ENCODE measurements at places on chromosomes 1 and 21.

DNA sequence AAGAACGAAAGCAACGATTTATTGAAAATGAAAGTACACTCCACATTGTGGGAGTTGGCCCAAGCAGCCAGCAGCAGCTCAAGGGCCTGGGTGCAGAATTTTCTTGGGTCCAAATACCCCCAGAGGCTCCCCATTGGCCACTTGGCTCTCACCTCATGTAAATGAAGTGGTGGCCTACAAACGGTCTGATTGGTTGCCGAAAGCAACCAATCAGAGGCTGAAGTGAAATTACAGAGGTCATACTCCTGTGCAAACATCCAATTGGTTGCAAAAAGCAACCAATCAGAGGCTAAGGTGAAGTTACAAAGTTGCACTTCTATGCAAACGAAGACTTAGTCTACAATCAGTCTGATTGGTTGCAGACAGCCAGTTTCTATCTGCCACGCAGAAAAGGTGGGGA, 31.9 kb downstream of the FAM163A start:
- peaks cover 24% of the 10 kb centered on the region for H3K27me3 ChIP-seq
- peak overlapping the region; percentile 7 for H3K4me3 ChIP-seq
- no peaks in the 10 kb centered on the region for H3K36me3 ChIP-seq
- no peak overlapping the region for H3K27ac ChIP-seq
- no peaks in the 10 kb centered on the region for H3K4me1 ChIP-seq
- DNase-seq: peak; percentile 74

GRCh38 chr1:212414328-212415106, at the start of gene PACC1:
Gene PACC1 (minus strand): TSS chr1:212414886. CDS start chr1:212414757, 129 bp downstream.
- H3K36me3 ChIP-seq: peaks cover 29% of the 10 kb centered on the region
- H3K4me1 ChIP-seq: peaks cover 35% of the 10 kb centered on the region
- peak within 1 kb of the TSS; percentile 72 for H3K4me3 ChIP-seq
- peak; percentile 99 for DNase-seq

GRCh38 chr1:117985239-117985638, 55.7 kb downstream of the WDR3 start:
- no peak overlapping the region for H3K27ac ChIP-seq
- H3K4me1 ChIP-seq: no peaks in the 10 kb centered on the region
- no peak overlapping the region for H3K4me3 ChIP-seq
- peaks cover 6% of the 10 kb centered on the region for H3K27me3 ChIP-seq
- DNase-seq: no peak

DNA sequence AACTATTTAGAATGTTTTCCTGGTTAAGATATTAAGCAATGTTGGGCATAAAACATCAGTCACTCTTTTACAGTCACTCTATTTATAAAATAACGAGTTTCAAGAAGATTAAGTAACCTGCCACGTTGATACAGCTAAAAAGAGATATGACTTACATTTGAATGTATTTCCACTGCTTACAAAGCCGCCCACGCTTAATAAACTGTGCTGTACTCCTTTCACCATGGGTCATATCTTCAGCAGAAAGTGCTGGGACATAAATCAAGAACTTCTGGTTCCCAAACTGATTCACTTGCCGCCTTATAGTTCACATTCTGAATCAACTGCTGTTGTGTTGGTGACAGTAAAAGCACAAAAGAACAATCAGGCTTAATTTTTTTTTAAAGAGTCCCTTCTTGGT, 666.7 kb downstream of the NCAM2 start:
- H3K36me3 ChIP-seq: no peaks in the 10 kb centered on the region
- H3K4me3 ChIP-seq: no peak overlapping the region
- no peak for DNase-seq
- H3K27ac ChIP-seq: no peak overlapping the region

- no peak overlapping the region for H3K4me3 ChIP-seq
- H3K36me3 ChIP-seq: no peaks in the 10 kb centered on the region
- peak; percentile 52 for DNase-seq
- peaks cover 19% of the 10 kb centered on the region for H3K4me1 ChIP-seq
- no peak overlapping the region for H3K27ac ChIP-seq
- no peaks in the 10 kb centered on the region for H3K27me3 ChIP-seq
Observed at GRCh38 chr1:60969971-60970509, 112.3 kb upstream of the NFIA start.

DNA sequence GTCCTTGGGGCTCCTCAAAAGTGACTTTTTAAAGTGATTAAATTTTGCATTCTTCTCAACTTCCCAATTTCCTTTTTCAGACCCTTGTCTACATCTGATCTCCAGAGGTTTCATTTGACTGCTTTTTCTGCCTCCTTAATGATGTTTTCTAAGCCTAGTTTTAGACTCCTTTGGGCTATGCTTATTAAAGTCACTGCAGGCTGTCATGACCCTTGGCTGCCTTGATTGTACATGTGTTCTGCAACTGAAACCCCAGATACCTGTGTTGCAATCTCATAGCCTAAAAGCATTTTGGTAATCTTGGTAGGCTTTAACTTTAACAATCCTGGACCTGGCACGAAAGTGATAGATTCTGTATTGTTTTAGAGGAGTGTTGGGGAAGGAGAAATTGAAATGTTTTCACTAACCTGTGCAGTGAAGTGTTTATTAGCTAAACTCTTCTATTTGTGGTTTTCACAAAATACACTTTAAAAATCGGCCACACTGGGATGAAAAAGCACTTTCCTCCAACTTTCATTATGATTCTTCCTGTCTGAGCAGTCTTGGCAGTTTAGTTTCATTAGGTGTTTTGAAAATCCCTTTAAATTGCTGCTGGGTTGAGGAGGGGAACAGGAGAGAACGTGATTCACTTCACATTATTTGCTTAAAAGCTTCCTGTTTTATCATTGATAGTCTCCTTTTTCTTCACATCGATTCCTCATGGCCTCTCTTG, 4.9 kb downstream of the MACO1 start:
- peaks cover 3% of the 10 kb centered on the region for H3K4me1 ChIP-seq
- H3K27ac ChIP-seq: peak overlapping the region; percentile 20
- H3K27me3 ChIP-seq: no peaks in the 10 kb centered on the region
- H3K4me3 ChIP-seq: no peak overlapping the region
- H3K36me3 ChIP-seq: peaks cover 37% of the 10 kb centered on the region

DNA sequence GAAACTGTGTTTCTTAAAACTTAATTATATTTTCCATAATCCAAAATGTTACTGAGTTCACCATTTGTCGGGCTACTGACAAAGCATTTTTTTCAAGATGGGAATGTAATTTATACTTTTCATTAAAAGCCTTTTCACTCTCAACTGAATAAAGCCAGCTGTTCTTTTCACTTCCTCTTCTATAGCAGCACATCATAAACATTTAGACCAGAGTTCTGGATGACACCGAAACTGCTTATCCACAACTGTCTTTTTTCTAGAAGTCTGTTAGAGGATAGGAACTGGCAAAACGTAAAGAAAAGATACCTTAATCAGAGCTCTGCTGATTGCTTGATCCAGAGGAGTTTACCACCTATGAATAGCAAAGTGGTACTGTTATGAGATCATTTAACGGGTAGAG, 594.7 kb downstream of the ADGRL2 start:
- H3K36me3 ChIP-seq: no peaks in the 10 kb centered on the region
- DNase-seq: no peak
- no peak overlapping the region for H3K27ac ChIP-seq
- H3K27me3 ChIP-seq: no peaks in the 10 kb centered on the region
- no peaks in the 10 kb centered on the region for H3K4me1 ChIP-seq

DNA sequence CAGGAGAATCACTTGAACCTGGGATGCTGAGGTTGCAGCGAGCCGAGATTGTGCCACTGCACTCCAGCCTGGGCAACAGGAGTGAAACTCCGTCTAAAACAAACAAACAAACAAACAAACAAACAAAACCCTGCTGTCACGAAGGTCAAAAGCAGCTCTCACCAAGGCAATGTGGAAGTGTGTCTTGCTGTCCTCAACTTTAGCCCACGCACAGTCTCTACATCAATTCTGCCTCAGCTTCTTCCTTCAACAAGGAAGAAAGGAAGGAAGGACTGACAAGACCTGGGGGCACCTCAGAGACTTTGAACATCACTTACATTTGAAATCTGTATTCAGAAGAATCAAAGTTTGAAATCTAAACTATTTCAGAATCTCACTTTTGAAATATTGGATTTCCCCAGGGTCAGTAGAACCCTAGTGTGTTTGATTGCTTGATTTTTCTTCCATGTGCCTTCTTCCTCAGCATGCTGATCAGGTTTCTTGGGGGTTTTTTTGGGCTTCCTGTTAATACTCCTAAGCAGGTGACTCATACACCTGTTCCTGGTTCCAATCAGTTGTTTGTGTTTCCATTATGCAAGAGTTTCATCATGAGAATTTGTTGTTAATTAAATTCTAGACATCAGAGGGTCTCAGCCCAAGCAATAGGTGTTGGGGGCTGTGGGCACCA, 6.5 kb upstream of the CSTB start:
- DNase-seq: no peak
- H3K27me3 ChIP-seq: no peaks in the 10 kb centered on the region
- H3K4me3 ChIP-seq: no peak overlapping the region

DNA sequence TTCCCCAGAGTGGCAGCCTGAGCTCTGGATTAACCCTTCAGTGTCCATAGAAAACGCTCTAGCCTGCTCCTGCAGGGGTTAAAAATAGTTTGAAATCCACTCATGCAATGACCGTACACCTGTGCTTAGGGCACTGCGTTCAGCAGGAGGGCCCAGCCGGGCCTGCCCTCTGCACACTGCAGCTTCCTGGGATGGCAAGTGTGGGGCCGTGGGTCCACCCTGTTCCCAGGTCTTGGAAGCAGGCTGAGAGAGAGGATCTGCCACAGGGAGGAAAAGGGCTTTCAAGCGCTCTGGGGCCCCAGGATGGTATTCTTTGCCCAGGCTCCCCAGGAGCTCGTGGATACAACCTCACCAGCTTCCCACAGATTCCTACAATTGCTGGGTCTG, 1.5 kb upstream of the S100B start:
- H3K4me3 ChIP-seq: no peak overlapping the region
- no peaks in the 10 kb centered on the region for H3K36me3 ChIP-seq
- DNase-seq: no peak
- no peak overlapping the region for H3K27ac ChIP-seq

GRCh38 chr1:220487297-220487820, 40.6 kb upstream of the MARK1 start:
- H3K27ac ChIP-seq: no peak overlapping the region
- no peak overlapping the region for H3K4me3 ChIP-seq
- H3K4me1 ChIP-seq: no peaks in the 10 kb centered on the region
- DNase-seq: no peak
- H3K27me3 ChIP-seq: no peaks in the 10 kb centered on the region

DNA sequence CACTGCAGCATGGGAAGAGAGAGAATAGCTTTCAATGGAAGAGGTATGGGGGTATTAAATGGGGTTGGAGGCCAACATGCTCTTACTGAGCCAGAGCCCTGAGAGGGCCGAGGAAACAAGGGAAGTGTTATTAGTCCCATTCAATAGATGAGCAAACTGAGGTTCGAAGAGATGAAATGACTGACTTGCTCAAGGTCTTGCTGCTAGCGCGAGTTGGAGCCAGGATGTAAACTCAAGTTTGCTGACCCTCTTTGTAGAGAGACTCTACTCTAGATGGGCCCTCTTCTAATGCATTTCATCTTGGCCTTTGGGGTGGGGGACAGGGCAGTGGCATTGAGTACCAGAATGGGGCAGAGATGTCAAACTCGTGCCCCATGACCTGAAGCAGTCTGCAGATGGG, 319.5 kb downstream of the RPS6KC1 start:
- no peak for DNase-seq
- no peak overlapping the region for H3K27ac ChIP-seq
- H3K4me1 ChIP-seq: no peaks in the 10 kb centered on the region
- H3K27me3 ChIP-seq: peaks cover 15% of the 10 kb centered on the region
- no peak overlapping the region for H3K4me3 ChIP-seq
- no peaks in the 10 kb centered on the region for H3K36me3 ChIP-seq

DNA sequence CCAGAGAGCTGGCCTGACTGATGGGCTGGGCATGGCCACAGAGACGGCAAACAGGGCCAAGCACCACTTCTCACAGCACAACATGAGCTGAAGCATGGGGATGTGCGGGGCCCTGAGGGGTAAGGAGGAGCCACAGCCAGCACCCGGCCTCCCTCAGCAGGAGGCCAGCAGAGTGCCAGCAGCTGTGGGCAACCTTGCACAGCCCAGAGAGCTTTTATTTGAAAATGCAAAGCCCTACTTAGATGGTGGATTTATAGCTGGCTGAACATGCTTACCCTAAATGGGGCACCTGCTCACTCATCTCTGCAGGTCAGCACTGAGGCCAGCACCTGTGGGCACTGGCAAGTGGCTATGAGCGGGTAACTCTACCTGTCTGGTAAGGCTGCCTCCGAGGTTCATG, 44.1 kb downstream of the SLC66A1 start:
- no peak overlapping the region for H3K27ac ChIP-seq
- no peak for DNase-seq
- peaks cover 55% of the 10 kb centered on the region for H3K36me3 ChIP-seq

GRCh38 chr1:36450919-36451305, 661 bp upstream of the OSCP1 start:
- DNase-seq: no peak
- no peaks in the 10 kb centered on the region for H3K27me3 ChIP-seq
- H3K36me3 ChIP-seq: peaks cover 20% of the 10 kb centered on the region

Data from K562 (cell line).